ENCODE measurements at places on chromosomes 4 and X. TPM values are rescaled to one million over a fixed set of nuclear protein-coding genes. Genes with fewer than 3 reads are reported as not detected.

GRCh38 chr4:110737931-110738330 is 115.1 kb upstream of the PITX2 start:
- no peak for DNase-seq

DNA sequence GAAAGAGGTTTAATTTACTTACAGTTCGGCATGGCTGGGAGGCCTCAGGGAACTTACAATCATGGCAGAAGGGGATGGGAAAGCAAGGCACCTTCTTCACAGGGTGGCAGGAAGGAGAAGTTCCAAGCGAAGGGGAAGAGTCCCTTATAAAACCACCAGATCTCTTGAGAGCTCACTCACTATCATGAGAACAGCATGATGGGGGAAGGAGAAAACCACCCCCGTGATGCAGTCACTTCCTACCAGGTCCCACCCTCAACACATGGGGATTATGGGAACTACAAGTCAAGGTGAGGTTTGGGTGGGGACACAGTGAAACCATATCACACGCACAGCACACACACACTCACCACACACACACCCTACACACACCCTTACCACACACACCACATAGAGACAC is 104.3 kb downstream of the DCTD start:
- no peak for DNase-seq

DNA sequence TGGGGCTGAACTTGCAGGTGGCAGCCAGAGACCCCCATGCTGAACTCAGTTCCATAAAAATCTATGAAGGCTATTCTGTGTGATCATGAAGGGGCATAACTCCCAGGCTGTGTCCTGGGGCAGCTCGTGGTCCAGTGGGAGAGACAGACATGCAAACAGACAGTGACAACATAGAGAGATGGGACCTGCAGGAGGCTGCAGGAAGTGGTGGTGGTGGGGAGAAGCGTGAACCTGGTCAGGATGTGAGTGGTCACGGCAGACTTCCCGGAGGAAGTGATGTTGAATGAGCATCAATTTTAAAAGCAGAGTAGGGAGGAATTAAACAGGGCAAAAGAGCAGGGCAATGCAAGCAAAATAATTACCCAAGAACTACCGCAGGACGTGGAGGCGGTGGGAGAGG is 23.2 kb upstream of the SORCS2 start:
- no peak for DNase-seq

GRCh38 chr4:39295784-39296183 is 70.4 kb downstream of the RFC1 start:
- DNase-seq = no peak

DNA sequence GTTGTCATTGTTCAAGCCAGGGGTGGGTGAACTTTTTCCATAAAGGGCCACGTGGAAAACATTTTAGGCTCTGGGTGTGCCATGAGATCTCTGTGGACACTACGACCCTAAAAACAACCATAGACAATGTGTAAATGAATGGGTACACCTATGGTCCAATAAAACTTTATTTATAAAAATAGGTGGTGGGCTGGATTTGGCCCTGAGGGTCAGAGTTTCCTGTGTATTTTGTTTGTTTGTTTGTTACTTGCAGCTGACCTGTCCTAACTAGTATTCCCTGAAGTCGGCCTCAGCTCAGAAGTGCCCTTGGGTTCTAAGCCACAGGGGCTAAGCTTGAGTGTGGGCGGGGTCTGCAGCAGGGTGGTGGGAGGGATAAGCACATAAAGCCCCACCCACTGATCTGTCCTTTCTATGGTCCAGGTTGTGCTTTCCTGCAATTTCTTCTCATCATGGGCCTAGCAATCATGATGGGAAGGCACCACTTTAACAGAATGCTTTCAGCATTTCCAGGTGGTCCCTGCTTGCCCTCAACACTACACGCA is 17.2 kb upstream of the DRD5 start:
- DNase-seq = no peak

DNA sequence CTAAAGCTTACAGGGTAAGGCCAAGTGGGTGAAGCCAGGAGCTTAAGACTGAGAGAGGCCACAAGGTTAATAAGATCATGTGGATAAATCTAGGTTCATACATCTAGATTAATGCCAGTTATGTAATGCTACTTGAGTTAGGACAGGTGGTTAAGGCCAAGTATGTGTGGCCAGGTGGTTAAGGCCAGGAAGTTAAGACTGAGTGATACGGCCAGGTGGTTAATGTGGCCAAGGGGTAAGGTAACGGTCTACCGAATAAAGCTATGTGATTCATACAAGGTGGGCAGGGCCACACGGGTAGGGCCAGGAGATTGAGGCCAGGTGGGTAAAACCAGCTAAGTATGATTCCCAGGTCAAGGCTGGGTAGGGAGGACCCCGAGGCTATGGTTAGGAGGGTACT is 223.0 kb downstream of the TACR3 start:
- no peak for DNase-seq

- no peak for DNase-seq
Observed at GRCh38 chrX:40158036-40158706, 60.4 kb upstream of the BCOR start.

- DNase-seq = no peak
Observed at GRCh38 chr4:112521123-112522023, 5.4 kb upstream of the NEUROG2 start.

DNA sequence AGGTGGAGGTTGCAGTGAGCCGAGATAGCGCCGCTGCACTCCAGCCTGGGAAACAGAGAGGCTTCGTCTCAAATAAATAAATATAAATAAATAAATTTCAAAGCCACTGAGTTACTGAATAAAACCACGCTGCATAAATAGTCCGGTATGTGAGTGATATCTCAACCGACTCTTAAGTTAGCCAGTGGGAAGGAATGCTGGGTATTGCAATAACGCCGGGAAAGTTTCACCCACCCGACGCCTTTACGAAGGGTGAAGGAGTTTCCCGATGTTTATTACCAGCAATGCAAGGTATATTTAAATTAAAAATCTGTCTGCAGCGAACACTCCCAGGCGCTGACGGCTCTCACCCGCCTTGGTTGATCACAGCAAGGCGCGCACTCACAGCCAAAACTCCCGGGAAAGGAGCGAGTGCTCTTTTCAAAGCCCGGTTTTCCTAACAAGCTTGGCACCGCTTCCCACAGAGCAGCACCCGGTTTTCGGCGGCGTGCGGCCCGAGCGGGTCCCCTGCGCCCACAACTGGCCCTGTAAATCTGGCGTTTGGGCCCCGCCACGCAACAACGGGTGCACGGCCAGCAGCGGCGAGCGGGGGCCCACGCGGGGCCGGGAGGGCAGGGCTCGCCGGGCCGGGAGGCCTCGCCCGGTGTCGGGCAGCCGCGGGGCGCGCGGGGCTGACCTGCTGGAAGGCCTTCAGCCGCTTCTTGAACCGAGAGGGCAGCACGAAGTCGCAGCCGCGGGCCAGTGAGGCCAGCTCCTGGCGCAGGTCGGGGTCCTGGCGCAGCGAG is 13.7 kb downstream of the PPP2R3B start:
- no peak for DNase-seq

GRCh38 chr4:85826060-85826678 is 351.2 kb downstream of the ARHGAP24 start:
- no peak for DNase-seq

DNA sequence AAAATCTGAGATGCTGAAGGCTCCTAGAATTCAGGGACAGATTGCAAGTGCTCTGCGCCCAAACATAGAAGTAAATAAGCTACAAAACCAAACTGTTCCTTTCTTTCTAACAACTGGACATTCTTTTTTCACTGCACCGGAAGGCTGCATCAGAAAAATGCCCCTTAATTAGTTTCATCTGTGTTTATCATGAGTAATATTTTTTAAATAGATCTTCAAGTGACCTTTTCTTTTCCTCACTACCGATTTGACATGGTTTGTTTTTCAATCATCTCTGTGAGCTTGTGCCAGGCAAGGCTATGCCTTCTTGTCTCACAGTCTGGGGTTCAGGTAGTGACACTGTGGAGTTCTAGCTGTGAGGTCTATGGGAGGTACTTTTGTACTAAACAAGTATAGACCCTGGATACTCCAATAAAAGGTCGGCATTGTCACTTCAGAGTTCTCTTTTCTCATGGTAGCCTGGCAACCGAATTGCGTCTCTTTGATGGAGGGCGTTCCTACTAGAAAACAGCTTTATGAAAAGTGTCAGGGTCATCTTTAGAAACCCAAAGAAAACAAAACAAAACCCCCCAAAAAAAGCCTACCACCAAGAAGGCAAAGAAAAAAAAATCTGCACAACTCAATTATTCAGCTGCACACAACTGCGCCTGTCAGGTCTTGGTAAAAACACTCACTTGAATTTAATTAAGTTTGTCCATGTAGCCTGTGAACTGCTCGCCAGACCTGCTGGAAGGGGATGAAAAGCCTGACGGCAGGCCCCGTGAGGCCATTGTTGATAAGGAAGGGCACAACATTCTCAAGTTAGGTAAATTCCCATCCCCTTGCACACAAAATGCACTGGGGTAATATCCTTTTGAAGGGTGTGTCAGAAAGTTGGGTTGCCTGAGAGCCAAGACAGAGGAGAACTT is 22.8 kb upstream of the ADAMTS3 start:
- no peak for DNase-seq

GRCh38 chr4:56235725-56236124 is 151.6 kb downstream of the AASDH start:
- no peak for DNase-seq

DNA sequence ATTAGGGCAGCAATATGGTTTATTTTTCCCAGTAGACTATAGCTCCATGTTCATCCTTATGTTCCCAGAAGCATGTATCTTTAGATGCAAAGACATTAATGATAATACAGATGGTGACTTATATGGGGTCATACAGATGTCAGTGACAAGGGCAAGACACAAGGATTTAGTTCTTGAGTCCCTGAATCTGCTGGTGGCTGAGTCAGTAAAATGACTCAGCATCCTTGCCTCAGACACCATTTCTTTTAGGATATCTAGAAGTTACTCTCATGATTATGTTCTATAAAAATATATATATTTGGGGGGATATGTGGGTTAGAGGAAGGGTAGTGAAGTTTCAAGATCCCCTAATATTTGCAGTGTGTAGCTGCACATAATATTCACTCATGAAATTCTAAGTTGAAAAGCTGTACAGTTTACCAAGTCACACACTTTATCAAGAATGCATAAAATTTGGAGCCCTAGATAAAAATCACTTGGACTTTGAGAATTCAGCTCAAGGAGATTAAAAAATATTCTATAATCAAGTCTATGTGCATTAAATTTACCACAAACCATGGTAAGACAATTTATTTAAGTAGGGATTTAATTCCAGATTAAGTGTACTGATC is 101.9 kb downstream of the LNX1 start:
- no peak for DNase-seq

DNA sequence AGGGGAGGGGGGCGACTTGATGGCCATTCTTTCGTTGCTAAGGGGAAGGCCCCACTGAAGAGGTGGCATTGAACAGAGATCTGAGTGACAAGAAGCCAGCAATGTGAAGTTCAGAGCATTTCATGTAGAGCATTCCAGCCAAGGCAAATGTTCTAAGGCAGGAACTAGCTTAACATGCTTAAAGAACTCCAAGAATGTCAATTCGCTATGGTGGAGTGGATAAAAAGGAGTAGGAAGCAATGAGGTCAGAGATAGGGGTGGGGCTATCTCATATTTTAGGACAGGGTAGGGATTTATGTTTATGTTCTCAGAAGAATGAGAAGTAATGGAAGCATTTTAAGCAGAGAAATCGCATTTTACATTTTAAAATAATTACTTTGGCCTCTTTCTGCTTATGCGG is 130.9 kb downstream of the TTC29 start:
- no peak for DNase-seq

GRCh38 chr4:26081795-26082498 is 167.9 kb downstream of the SMIM20 start:
- no peak for DNase-seq

DNA sequence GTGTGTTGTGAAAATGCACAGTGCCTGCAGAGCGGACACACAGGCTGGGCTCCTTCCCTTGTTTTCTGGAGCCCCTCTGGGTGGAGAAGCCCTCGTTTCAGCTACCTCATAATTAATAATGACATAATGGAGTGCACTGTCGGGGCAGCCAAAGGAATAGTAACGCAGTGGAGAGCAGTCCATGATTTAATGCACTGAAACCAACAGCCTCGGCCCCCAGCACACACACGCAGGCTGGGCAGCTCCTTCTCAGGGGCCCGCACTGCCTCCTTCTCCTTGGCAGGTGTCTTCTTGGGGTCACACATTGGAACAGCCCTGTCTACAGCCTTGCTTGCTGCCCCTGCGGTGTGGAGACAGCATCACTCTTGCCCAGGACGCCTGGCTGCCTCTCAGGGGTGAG is 89.2 kb downstream of the DCTD start:
- DNase-seq = no peak

DNA sequence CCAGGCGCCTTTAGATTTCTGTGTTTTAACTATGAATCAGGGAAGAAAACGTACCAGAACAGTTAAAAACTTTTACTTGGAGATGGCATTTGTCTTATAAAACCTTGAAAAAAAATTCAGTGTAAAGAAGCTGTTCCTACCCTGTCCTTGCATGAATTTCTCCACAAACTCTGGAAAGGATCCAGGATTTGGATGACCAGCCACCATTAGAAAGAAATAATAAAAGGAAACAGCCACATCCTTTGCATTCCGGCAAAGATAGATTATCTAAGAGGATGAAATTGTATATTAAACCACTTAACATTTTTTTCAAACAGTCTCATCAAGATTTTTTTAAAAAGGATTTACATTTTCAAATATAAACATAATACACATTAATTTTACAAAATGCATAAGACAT is 10.6 kb downstream of the SULT1E1 start:
- DNase-seq = no peak

DNA sequence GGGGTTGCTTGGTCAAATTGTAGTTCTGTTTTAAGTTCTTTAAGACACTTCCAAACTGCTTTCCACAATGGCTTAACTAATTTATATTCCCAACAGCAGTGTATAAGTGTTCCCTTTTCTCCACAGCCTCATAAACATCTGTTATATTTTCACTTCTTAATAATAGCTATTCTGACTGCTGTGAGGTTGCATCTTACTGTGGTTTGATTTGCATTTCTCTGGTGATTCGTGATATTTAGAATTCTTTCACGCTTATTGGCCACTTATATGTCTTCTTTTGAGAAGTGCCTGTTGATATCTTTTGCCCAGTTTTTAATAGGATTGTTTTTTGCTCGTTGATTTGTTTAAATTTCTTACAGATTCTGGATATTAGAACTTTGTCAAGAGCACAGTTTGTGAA is 278.6 kb upstream of the ITM2A start:
- no peak for DNase-seq

GRCh38 chrX:48278958-48279357 is 23.8 kb downstream of the SSX1 start:
- DNase-seq = no peak

DNA sequence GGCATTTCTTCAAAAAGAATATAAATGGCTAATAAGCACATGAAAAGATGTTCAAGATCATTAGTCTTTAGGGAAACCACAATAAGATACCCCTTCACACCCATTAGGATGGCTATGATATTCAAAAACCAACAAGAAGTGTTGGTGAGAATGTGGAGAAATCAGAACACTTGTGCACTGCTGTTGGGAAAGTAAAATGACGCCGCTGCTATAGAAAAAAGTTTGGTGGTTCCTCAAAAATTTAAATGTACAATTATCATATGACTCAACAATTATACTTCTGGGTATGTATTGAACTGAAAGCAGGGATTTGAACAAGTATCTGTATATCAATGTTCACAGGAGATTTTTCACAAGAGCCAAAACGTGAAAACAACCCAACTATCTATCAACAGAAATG is 29.4 kb upstream of the NEUROG2 start:
- DNase-seq = no peak

MAP3K15 gene
- not detected for total RNA-seq

FAM47E gene
- total RNA-seq = 1.1 TPM

STAP1 gene
- total RNA-seq = not detected

DRD5 gene
- not detected for total RNA-seq

RHOXF2 gene
- total RNA-seq = not detected

CFAP299 gene
- not detected for total RNA-seq

CFAP99 gene
- not detected for total RNA-seq

USP17L22 gene
- total RNA-seq = not detected

PRSS12 gene
- not detected for total RNA-seq

DCHS2 gene
- 0.10 TPM for total RNA-seq

Measured in heart left ventricle (tissue), 16 donors.